ENCODE measurements at places on chromosomes 1 and 21.
A peak's percentile ranks its signal among the peaks of the same experiment; 100 is the strongest.

GRCh38 chr1:3405974-3406867 lies 48.2 kb upstream of the ARHGEF16 start:
- no peak for DNase-seq

DNA sequence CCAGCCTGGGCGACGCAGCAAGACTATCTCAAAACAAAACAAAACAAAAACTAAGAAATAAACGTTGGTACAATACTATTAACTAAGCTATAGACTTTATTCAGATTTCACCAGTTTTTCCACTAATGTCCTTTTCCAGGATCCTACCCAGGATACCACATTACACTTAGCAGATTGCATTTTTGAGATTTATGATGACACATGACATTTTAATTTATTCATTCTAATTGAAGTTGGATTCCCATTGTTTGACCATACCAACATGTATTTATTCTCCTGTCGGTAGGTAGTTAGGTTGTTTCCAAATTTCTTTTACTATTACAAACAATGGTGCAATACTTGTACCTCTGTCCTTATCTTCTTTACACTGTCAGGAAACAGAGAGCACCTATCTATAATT lies 6.8 kb upstream of the KLF17 start:
- no peak for DNase-seq

DNA sequence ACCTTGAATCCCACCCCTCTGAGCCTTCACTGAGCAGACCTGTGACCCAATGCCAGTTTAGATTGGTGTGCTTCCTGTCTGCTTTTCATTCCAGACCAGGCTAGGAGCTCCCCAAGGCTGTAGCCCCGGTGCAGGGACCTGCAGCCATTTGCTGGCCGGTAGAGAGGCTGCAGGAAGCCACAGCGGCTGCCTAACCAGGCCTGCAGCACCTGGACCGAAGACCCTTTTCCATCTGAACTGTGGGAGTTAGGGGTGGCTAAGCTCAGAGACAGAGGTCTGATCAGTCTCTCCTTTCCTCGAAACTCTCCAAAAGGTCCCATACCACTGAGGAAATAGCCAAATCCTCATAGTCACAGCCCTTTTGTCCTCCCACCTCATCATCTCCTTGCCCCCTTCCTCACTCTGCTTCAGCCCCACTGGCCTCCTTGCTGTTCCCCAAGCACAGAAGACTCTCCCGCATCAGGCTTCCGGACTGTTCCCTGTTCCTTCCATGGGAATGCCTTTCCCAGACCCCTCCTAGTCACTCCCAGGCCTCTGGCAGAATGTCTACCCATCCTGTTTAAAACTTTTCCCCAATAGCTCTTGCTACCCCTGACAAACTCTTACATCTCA lies 674 bp upstream of the TTC4 start:
- DNase-seq, result no peak

DNA sequence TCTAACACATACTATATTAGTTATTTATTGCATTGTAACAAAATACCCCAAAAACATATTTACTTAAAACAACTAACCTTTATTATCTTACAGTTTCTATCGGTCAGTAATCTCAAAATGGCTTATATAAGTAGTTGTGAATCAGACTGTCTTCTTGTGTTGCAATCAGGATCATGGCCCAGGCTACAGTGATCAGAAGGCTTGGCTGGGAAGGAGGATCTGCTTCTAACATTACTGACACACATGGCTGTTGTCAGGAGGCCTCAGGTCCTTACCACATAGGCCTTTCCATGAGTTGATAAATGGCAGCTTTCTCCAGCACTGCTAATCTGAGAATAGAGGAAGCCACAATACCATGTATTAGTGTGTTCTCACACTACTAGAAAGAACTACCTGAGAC lies 33.7 kb downstream of the CFH start:
- no peak for DNase-seq

DNA sequence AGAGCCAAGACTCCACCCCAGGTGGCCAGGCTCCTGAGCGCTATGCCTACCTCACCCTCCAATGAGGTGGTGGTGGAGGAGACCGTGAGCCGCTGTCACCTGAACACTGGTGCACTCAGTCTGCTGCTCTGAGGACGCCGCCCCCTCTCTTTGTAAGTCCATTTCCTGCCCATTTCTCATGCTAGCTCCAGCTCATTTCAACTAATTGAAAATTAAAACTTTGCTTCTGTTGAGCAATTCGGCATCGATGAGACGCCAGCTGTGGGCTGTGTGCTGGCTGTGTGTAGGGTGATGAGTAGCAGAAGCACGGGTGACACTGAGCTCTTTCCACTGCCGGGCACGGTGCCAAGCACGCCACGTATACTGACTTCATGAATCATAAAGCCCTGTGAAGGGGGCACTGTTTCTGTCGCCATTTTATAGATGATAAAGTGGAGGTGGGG lies 11.2 kb downstream of the TNFRSF1B start:
- DNase-seq, result peak; percentile 81

DNA sequence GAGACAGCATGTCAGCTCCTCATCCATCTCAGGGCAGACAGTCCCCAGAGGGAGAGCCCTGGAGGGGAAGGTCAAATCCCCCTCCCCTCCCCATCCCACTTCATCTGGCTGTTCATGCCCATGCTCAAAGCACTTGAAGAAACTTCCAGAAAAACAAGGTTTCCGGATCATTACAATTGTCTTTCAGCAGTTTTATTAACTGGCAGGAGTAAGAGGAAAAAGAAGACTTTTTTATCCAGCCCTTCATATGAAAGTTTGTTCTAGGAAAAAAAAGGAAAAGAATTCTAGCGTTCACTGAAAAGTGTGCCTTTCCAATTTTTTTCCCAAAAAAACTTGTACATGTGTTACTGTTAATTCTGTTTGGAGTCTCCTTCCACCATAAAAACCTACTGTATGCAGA lies 145.7 kb upstream of the TIAM1 start:
- DNase-seq, result no peak

- no peak for DNase-seq
These were observed 16.6 kb downstream of the STX12 start for GRCh38 chr1:27789540-27790041.

- peak; percentile 24 for DNase-seq
These were observed 406 bp downstream of the HTR1D start for GRCh38 chr1:23216771-23217420.

DNA sequence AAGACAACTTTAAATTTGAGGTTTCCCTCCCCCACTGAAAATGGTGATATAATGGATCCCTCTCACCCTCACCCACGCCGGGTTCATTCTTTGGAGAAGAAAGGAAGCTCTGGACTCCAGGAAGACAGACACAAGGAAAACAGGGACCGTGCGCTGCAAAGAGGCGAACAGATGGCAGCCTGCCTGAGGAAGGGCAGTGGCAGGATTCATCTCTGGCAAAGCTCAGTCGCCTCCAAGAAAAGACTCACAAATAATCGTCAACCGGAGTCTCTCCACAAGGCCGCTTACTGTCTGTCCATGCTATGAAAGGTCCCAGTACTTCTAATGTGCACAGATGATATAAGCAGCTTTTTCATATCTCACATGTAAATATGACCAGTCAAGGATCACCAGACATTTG lies 110.3 kb downstream of the TIAM1 start:
- DNase-seq, result no peak

DNA sequence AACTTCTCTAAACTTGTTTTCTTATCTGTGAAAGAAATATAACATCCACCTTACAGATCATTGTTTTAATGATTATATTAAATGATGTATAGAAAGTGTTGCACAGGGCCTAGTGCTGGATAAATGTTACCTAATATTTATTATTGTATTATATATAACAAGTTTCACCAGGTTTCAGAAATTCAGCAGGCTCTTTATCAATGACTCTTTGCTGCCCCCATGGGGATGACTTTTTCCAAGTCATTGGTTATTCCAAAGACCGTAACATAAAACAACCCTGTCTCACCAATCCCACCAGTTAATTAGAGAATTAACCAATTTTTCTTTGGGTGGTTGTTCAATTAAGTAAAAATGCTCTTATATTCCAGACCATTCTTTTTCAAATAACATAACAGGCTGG lies 7.3 kb upstream of the DEDD start:
- DNase-seq, result peak; percentile 79

DNA sequence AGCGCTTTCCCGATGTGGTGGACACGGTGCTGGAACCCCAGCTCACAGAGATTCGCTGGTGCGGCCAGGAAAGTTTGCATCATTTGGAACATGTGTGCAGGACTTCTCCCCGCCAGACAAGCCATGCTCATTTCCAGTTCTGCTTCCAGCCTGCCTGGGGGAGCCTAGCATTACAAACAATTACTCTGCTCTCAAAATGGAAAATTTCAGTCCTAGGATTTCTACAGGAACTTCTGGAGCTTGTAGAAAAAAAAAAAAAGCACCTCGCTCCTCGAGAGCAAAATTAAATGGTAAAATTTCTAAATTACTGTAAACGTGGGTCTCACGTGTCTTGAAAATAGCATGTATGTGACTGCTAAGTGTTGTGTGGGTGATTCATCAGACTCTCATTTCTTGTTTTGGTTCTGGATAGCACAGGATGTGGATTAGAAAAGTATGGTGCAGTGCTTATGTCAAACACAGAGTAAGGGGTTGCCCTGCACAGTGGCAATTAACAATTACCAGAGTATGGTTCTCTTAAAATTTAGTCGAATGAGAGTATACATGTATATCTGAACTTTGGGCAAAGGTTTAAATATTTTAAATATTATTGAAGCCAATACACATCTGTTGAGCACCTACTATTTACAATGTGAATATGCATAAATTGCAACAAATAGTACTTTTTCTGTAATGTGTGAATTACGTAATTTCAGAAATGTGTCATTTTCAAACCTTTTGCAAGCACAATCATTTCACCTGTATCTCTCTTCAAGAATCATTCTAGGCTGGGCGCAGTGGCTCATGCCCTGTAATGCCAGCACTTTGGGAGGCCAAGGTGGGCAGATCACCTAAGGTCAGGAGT lies 61.8 kb upstream of the PTGFRN start:
- DNase-seq, result peak; percentile 71

- DNase-seq, result no peak
These were observed 65.4 kb downstream of the TIAM1 start for GRCh38 chr21:31278511-31279130.

- no peak for DNase-seq
These were observed 7.4 kb upstream of the PIGR start for GRCh38 chr1:206953626-206954025.

- DNase-seq, result peak; percentile 86
These were observed 764 bp downstream of the PKNOX1 start for GRCh38 chr21:42974832-42975820.

GRCh38 chr1:225813214-225813964 lies 3.5 kb downstream of the EPHX1 start:
- DNase-seq, result no peak

- peak; percentile 20 for DNase-seq
These were observed 54.0 kb upstream of the LRP8 start for GRCh38 chr1:53381790-53382401.

- peak; percentile 65 for DNase-seq
These were observed 132.1 kb downstream of the PLA2G4A start for GRCh38 chr1:186960861-186961260.

GRCh38 chr1:35565742-35566133 lies 7.4 kb upstream of the TFAP2E start:
- no peak for DNase-seq

DNA sequence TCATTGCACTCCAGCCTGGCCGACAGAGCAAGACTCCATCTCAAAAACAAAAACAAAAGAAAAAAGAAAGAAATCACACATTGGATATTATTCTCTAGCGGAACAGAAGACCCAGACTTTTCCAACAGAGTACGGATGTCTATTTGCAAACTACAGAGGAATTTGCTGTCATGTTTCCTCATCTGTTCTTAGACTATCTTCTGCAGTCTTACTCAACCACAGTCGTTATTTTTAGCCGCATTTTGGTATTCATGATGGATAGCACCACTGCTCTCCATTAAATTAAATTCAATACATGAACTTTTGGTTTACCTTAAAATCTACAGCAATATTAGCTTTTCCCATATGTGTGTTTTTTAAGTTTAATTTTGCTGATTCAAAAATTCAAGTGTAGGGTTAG lies 14.2 kb upstream of the HEATR1 start:
- no peak for DNase-seq

DNA sequence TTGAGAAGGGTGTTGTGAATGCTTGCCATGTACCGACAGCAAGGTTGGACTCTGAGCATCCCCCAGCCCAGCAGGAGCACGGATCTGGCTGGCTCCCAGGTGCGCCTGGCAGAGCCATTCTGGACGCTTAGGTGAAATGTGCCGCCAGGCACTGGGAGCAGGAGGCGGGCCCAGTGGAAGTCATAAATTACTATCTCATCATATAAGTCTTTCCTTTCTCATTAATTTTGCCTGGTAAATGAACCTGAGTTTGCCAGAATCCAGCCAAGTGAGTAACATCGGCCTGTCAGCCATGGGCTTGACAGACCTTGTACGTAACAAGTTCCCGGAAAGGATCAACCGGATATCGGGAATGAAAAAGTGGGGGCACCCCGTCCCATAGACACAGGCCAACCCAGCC lies 179.5 kb upstream of the ARHGEF16 start:
- no peak for DNase-seq

- DNase-seq, result no peak
These were observed 215.1 kb downstream of the S1PR1 start for GRCh38 chr1:101451888-101452287.

- DNase-seq, result no peak
These were observed 80.9 kb downstream of the RNF220 start for GRCh38 chr1:44485934-44486460.

- DNase-seq, result no peak
These were observed 402.9 kb downstream of the PTPRU start for GRCh38 chr1:29639156-29639736.

- peak; percentile 94 for DNase-seq
These were observed at the start of gene TMEM240 for GRCh38 chr1:1540090-1540817. TSS of gene TMEM240 (minus strand) at chr1:1540624. CDS start at chr1:1540346, 278 bp downstream.

GRCh38 chr1:60695716-60696171 lies 386.6 kb upstream of the NFIA start:
- DNase-seq, result no peak

GRCh38 chr1:204885790-204886189 lies 15.1 kb downstream of the NFASC start:
- DNase-seq, result peak; percentile 39

DNA sequence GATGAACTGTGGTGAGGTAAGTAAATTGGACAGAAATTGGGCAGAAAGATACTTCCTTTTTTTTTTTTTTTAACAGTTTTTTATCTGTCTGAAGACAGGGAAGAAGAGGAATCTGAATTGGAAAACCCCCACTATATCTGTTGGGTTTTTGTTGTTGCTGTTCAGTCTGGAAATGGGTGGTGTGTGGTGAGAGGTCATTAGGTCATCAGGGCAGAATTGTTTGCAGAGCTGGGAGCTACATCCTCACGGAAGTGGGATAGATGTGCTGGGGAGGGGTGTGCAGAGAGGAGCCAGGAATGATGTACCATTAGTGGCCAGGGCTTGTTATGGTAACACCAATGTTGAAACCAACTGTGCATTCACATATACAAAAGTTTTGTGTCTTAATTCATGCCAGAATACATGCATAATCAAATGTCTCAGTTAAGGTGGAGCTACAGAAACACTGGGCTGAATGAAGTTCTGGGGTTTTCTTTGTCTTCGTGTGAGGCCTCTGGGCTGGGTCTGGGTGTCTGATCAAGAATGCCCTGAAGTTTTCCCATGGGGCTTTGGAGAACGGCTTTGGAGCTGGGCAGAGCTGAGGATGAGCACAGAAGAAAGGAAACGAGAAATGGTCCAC lies 12.4 kb downstream of the USP25 start:
- no peak for DNase-seq

GRCh38 chr1:16984717-16985116 lies 4.3 kb upstream of the MFAP2 start:
- DNase-seq, result peak; percentile 82
